ENCODE measurements at places on chromosomes 13 and 19.

DNA sequence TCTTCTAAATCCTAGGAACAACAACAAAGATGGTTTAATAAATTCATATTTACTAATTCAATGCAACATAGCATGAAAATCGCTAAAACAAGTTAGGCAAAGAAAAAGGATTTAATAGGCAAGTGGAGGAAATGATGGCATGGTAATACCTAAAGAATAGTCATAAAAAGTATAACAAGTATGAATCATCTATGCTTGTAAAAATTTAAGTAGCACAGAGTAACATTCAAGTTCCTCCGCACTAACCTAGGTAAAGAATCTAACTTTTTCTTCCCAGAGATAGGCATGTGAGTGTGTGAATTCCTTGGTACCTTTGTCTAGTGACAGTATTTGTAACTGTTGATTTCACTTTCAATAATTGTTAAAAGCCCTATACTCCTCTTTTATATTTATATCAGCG lies 42.6 kb downstream of the RCBTB2 start:
- H3K4me3 ChIP-seq = no peak overlapping the region
- no peak overlapping the region for H3K27ac ChIP-seq
- DNase-seq = no peak
- no peaks in the 10 kb centered on the region for H3K36me3 ChIP-seq
- no peaks in the 10 kb centered on the region for H3K27me3 ChIP-seq
- H3K4me1 ChIP-seq = no peaks in the 10 kb centered on the region

DNA sequence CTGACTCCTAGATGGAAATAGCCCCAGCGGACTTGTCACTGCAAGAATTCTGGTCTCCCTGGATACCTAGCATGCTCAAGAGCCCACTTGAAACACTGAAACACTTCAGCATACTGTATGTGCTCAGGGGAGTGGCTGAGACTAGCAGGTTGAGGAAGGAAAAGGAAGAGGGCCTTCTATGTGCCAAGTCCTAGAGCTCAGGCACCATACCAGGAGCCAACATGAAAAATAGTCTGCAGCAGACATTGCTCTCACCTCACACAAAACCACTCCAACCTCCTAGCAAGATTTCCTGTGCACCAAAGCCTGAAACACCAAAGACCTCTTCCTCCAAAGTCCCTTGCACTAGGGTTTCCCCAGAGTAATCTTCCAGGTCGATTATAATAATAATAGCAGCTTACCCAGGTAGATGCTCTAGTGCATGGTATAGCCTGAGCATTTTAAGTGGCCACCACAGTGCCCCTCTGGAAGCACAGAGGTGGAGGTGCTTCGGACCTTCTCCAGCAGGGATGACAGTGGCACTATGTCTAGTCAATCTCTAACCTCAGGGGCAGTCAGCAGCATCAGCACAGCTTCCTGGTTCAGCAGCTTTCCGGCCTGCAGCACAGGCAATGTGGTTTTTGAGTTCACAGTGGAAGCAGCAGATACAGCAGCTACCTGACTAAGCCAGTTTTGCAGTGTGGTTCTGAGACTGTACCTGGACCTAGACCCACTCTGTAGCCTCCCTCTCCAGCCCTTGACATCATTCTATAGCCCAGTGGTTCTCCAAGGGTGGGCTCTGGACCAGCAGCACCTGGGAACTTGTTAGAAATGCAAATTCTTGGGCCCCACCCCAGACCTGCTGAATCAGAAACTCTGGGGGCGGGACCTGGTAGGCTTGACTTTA lies 45.6 kb upstream of the UBE2L5 start:
- no peaks in the 10 kb centered on the region for H3K27me3 ChIP-seq
- H3K27ac ChIP-seq = no peak overlapping the region
- H3K36me3 ChIP-seq = no peaks in the 10 kb centered on the region
- DNase-seq = no peak
- H3K4me1 ChIP-seq = no peaks in the 10 kb centered on the region

DNA sequence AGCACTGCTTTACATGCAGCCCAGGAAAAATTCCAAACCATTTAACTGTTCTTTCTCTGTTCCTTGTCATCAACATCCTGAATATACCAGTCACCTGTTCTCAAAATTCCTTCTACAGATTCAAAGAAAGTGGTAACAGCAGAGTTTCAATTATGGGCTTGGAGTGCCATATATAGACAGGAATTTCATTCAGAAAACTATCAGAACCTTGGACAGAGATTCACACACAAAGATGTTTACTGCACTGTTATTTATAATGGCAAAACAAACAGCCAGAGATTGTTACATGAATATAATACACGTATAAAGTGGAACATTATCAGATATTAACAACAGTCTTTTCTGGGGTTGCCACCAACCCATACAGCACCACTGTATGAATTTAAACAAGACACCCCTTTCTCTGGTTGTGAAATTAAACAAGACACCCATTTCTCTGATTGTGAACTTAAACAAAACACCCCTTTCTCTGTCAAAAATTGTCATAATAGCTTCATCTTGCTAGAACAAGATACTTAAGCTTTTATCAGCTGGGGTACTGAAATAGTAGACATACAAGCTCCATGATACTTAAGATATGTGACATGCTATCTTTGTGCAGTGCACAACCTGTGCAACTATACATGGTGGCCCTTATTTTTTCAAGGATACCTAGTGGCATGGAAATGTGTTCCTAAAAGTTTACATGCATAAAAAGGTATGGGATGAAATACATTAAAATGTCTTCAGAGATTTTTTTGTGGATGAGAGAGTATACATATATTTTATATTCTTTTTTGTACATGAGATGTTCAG lies 12.6 kb downstream of the CACNA1A start:
- H3K36me3 ChIP-seq = no peaks in the 10 kb centered on the region
- peaks cover 3% of the 10 kb centered on the region for H3K27me3 ChIP-seq
- no peaks in the 10 kb centered on the region for H3K4me1 ChIP-seq

- H3K27me3 ChIP-seq = no peaks in the 10 kb centered on the region
- no peaks in the 10 kb centered on the region for H3K36me3 ChIP-seq
- no peak within 1 kb of the TSS for H3K4me3 ChIP-seq
- no peak for DNase-seq
These were observed at the start of gene RUBCNL for GRCh38 chr13:46387064-46387851. TSS of gene RUBCNL (minus strand) at chr13:46387252. CDS start at chr13:46372475, 14,777 bp downstream.

GRCh38 chr13:113357529-113357928 lies 6.4 kb downstream of the GRTP1 start:
- DNase-seq = peak; percentile 2
- H3K27me3 ChIP-seq = no peaks in the 10 kb centered on the region
- H3K4me3 ChIP-seq = no peak overlapping the region
- H3K27ac ChIP-seq = no peak overlapping the region

- no peaks in the 10 kb centered on the region for H3K36me3 ChIP-seq
- no peak for DNase-seq
- H3K27me3 ChIP-seq = no peaks in the 10 kb centered on the region
These were observed 45.7 kb downstream of the COL4A2 start for GRCh38 chr13:110352735-110353134.

DNA sequence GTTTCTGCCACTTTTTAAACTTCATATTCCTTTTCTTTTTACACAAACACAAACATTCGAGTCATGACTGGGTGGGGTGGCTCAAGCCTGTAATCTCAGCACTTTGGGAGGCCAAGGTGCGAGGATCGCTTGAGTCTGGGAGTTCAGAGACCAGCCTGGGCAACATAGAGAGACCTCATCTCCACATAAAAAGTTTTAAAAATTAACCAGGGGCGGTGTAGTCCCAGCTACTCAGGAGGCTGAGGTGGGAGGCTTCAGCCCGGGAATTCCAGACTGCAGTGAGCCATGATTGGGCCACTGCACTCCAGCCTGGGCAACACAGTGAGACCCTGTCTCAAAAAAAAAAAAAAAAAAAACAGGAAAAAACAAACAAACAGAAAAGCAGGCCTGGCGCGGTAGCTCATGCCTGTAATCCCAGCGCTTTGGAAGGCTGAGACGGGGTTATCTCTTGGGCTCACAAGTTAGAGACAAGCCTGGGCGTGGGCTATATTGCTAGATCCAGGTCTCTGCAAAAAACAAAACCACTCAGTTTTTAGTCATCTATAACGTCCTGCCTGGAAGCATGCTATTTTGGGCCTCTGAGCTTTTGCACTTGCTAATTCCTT lies 583 bp upstream of the BAX start:
- peaks cover 4% of the 10 kb centered on the region for H3K4me1 ChIP-seq
- no peak for DNase-seq
- no peaks in the 10 kb centered on the region for H3K27me3 ChIP-seq
- peak overlapping the region; percentile 80 for H3K27ac ChIP-seq
- H3K4me3 ChIP-seq = peak overlapping the region; percentile 87

GRCh38 chr19:40416918-40417642 lies 3.9 kb upstream of the PRX start:
- peak overlapping the region; percentile 66 for H3K27ac ChIP-seq
- no peak overlapping the region for H3K4me3 ChIP-seq
- DNase-seq = no peak
- H3K27me3 ChIP-seq = no peaks in the 10 kb centered on the region

- H3K4me3 ChIP-seq = no peak overlapping the region
- H3K27me3 ChIP-seq = no peaks in the 10 kb centered on the region
- no peaks in the 10 kb centered on the region for H3K36me3 ChIP-seq
- DNase-seq = no peak
- H3K4me1 ChIP-seq = peaks cover 6% of the 10 kb centered on the region
These were observed 227.4 kb downstream of the DLEU7 start for GRCh38 chr13:50616101-50616500.

DNA sequence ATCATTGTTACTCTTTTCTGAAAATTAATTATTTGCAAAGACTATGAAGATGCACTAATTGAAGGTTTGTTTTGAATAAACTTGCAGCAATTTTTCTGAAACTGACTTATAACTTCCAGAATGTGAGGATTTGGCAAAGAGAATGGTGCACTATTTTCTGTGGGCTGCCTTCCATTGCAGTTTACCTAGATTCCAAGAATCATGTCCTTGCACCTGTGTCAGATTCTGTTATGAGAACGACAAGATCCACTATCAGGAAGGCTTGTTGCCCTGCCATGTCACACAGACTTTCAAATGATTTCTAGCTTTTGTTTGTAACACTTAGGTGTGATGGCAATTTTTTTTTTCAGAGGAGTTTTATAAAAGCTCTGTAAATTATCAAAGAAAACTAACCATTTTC lies 5.6 kb upstream of the SLAIN1 start:
- H3K4me3 ChIP-seq = no peak overlapping the region
- H3K27me3 ChIP-seq = 0 out of 2 replicates have a peak, but pooled peaks cover 6% of the 10 kb centered on the region
- DNase-seq = no peak

GRCh38 chr19:31589109-31589508 lies 239.9 kb upstream of the TSHZ3 start:
- H3K4me3 ChIP-seq = no peak overlapping the region
- H3K36me3 ChIP-seq = no peaks in the 10 kb centered on the region
- H3K27ac ChIP-seq = no peak overlapping the region
- no peaks in the 10 kb centered on the region for H3K4me1 ChIP-seq

GRCh38 chr13:90933097-90933826 lies 414.2 kb upstream of the MIR17HG start:
- DNase-seq = no peak
- H3K27me3 ChIP-seq = no peaks in the 10 kb centered on the region
- no peaks in the 10 kb centered on the region for H3K4me1 ChIP-seq
- H3K36me3 ChIP-seq = no peaks in the 10 kb centered on the region
- H3K27ac ChIP-seq = no peak overlapping the region

DNA sequence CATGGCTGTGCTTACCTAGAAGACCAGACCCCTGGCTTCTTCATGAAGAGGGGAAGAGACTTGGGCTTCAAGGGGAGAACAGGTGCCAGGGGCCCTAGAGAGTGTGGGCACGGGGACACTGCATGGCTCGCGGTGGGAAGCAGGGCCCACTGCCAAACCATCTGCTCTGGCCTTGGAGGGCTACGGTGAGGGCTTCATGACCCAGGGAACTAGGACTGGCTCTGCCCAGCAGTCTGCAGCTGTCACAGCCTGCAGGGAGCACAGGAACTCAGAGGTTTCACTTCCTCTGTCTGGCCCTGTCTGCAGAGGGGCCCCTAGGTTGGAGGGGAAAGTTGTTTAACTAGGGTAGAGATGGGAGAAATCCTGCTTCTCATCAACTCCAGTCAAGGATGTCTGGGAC lies 4.3 kb downstream of the ERCC1 start:
- H3K4me3 ChIP-seq = no peak overlapping the region
- H3K4me1 ChIP-seq = peaks cover 4% of the 10 kb centered on the region
- H3K27ac ChIP-seq = no peak overlapping the region

DNA sequence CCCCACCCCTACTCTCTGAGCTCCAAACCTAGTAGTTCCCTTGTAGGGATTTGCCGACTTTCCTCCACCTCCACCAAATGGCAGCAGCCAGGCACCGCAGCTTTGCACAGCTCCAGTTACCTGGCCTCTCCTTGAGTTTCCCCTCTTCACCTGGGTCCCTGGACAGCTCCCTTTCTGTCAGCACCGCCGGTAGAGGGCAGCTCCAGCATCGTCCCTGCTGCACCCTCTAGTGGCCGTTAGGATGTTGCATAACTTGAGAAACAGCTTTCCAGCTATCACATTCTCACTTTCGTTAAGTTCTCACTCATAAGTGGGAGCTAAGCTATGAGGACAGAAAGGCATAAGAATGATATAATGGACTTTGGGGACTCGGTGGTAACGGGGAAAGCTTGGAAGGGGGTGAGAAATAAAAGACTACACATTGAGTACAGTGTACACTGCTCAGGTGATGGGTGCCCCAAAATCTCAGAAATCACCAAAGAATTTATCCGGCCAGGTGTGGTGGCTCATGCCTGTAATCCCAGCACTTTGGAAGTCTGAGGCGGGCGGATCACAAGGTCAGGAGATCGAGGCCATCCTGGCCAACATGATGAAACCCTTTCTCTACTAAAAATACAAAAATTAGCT lies 60.4 kb upstream of the OLFM4 start:
- H3K27me3 ChIP-seq = no peaks in the 10 kb centered on the region
- H3K36me3 ChIP-seq = no peaks in the 10 kb centered on the region
- no peak overlapping the region for H3K27ac ChIP-seq
- no peaks in the 10 kb centered on the region for H3K4me1 ChIP-seq
- no peak overlapping the region for H3K4me3 ChIP-seq

- H3K4me3 ChIP-seq = no peak overlapping the region
- no peaks in the 10 kb centered on the region for H3K27me3 ChIP-seq
- no peak overlapping the region for H3K27ac ChIP-seq
- no peaks in the 10 kb centered on the region for H3K36me3 ChIP-seq
- DNase-seq = no peak
- peaks cover 3% of the 10 kb centered on the region for H3K4me1 ChIP-seq
These were observed 11.9 kb upstream of the ITM2B start for GRCh38 chr13:48220981-48221685.

- H3K4me1 ChIP-seq = 0 out of 2 replicates have a peak, but pooled peaks cover 5% of the 10 kb centered on the region
- H3K36me3 ChIP-seq = 0 out of 2 replicates have a peak, but pooled peaks cover 2% of the 10 kb centered on the region
- no peak for DNase-seq
- H3K4me3 ChIP-seq = no peak overlapping the region
- H3K27ac ChIP-seq = no peak overlapping the region
- H3K27me3 ChIP-seq = no peaks in the 10 kb centered on the region
These were observed 2.4 kb downstream of the DZIP1 start for GRCh38 chr13:95642028-95642621.

- no peak for DNase-seq
- H3K4me1 ChIP-seq = no peaks in the 10 kb centered on the region
These were observed 5.0 kb downstream of the CLEC11A start for GRCh38 chr19:50728084-50728737.

GRCh38 chr19:49689133-49690078 lies at the start of gene ADM5:
TSS of gene ADM5 (plus strand) at chr19:49689594. CDS start at chr19:49689838, 244 bp downstream.
- DNase-seq = no peak
- H3K36me3 ChIP-seq = no peaks in the 10 kb centered on the region
- H3K4me1 ChIP-seq = 0 out of 2 replicates have a peak, but pooled peaks cover 2% of the 10 kb centered on the region
- no peaks in the 10 kb centered on the region for H3K27me3 ChIP-seq
